Psoas muscle (tissue), 8 donors: ENCODE measurements at places on chromosomes 7 and 10. TPM values are rescaled to one million over a fixed set of nuclear protein-coding genes. Genes with fewer than 3 reads are reported as not detected.

Gene TDRD1
- total RNA-seq, result 0.26 TPM

Gene C10orf62
- total RNA-seq, result 1.1 TPM

Gene LIPK
- total RNA-seq, result not detected

Gene DYDC1
- total RNA-seq, result not detected

- H3K4me3 ChIP-seq, result no peak overlapping the region
- H3K4me1 ChIP-seq, result no peaks in the 10 kb centered on the region
- H3K27ac ChIP-seq, result no peak overlapping the region
- no peaks in the 10 kb centered on the region for H3K36me3 ChIP-seq
- DNase-seq, result no peak
- H3K27me3 ChIP-seq, result no peaks in the 10 kb centered on the region
These were observed 154.4 kb upstream of the SH2B2 start for GRCh38 chr7:102132209-102132752.

- H3K4me3 ChIP-seq, result no peak overlapping the region
- no peak overlapping the region for H3K27ac ChIP-seq
- H3K36me3 ChIP-seq, result no peaks in the 10 kb centered on the region
- peak; percentile 60 for DNase-seq
These were observed 15.6 kb downstream of the SHH start for GRCh38 chr7:155796381-155797261.

GRCh38 chr7:18494821-18495408 lies 634 bp upstream of the HDAC9 start:
- no peaks in the 10 kb centered on the region for H3K36me3 ChIP-seq
- peak overlapping the region; percentile 69 for H3K4me3 ChIP-seq
- peaks cover 23% of the 10 kb centered on the region for H3K4me1 ChIP-seq
- no peak for DNase-seq

DNA sequence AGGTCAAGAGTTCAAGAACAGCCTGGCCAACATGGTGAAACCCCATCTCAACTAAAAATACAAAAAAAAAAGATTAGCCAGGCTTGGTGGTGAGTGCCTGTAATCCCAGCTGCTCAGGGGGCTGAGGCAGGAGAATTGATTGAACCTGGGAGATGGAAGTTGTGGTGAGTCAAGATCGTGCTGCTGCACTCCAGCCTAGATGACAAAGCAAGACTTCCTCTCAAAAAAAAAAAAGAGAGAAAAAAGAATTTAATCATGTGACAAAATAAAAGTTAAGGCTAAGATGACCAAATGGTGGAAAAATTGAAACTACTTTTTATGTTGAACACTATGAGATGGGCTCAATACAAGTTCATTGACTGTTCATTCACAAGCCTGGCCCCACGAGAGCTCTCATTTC lies 141.1 kb upstream of the WDR11 start:
- H3K4me1 ChIP-seq, result no peaks in the 10 kb centered on the region
- H3K27ac ChIP-seq, result no peak overlapping the region
- no peak for DNase-seq
- H3K27me3 ChIP-seq, result no peaks in the 10 kb centered on the region
- H3K36me3 ChIP-seq, result no peaks in the 10 kb centered on the region
- H3K4me3 ChIP-seq, result no peak overlapping the region

DNA sequence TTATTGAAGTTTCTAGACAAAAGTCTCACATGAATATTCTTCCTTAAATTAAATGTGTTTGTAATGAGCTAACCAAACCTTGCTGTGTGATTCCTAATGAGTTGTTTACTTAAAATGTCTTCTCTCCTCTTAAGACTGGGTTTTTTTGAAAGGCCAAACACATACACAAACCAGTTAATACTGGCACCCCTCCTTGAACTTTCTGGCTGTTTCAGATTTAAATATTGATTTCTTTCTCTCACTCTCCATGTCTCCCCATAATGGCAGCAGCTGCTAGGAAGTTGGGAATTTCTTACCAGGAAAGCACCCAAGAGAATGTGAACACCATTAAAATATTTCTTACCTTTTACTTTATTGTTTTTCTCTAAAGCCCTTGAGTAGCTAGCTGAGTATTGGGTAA lies 11.4 kb upstream of the PTN start:
- H3K4me1 ChIP-seq, result no peaks in the 10 kb centered on the region
- H3K27ac ChIP-seq, result no peak overlapping the region
- H3K4me3 ChIP-seq, result no peak overlapping the region
- no peak for DNase-seq
- no peaks in the 10 kb centered on the region for H3K27me3 ChIP-seq

DNA sequence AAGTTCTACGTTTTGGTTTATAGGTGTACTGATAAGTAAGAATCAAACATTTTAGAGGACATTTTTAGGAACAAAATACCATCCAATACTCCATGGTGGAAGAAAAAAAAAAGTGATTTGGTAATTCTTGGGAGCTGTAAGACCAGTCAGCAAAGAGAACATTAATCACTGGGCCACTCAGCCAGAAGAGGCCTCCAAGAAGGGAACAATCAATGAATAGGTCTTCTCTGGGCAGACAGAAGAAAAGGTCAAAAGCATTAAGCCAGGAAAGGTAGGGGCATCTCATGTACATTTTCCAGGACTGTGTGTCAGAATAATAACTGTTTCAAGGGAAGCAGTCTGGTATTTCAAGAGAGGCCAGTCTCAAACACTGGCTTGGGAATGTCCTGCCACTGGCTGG lies 190.4 kb upstream of the AGK start:
- H3K4me3 ChIP-seq, result no peak overlapping the region
- H3K27me3 ChIP-seq, result no peaks in the 10 kb centered on the region
- H3K36me3 ChIP-seq, result no peaks in the 10 kb centered on the region
- peaks cover 11% of the 10 kb centered on the region for H3K4me1 ChIP-seq
- no peak overlapping the region for H3K27ac ChIP-seq

DNA sequence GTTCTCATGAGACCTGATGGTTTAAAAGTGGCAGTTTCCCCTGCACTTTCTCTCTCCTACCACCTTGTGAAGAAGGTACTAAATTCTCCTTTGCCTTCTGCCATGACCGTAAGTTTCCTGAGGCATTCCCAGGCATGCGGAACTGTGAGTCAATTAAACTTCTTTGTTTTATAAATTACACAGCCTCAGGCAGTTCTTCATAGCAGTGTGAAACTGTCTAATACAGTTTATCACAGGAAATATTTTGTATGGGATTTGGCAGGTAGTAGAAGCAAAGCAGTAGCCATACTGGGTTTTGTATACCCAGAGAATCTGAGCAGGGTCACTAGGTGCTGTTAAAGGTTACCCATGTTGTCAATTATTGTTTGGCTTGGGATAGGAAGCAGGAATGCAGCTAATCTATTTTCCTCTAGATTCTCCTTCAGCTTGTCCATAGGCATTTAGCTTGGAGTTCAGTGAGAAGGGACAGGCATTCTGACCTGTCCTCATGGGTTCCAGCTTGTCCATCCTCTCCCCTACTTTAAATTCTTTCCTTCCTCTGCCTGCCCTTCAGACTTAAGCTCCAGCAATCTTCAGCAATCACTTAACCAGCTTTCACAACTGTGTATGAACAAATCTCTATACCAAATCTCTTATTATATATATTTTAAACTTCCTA lies 186.7 kb downstream of the PCLO start:
- no peaks in the 10 kb centered on the region for H3K36me3 ChIP-seq
- no peaks in the 10 kb centered on the region for H3K27me3 ChIP-seq
- no peak overlapping the region for H3K4me3 ChIP-seq
- no peak for DNase-seq
- no peak overlapping the region for H3K27ac ChIP-seq

DNA sequence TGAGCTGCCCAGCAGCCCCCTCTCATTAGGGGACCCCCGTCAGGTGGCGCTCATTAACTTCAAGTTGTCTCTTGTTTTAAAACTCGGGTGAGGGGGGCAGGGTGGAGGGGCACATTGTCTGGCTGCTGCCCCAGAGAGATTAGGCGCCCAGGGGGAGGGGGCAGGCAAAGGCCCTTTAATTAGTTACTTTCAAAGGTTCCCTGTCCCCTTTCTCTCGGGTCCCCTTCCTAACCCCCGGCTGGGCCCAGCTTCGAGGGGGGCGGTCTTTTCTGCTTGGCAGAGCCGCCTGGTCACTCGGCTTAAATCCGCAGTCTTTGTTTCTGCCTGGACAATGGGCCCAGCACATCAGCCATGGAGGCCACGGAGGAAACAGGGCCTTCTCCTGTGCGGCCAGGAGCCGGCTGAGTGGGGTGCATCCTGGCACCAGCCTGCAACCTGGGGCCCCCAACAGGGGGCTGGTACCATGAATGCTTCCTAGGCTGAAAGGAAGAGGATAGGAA lies 38.9 kb upstream of the SLF2 start:
- H3K36me3 ChIP-seq, result no peaks in the 10 kb centered on the region
- no peak overlapping the region for H3K4me3 ChIP-seq
- H3K27me3 ChIP-seq, result peaks cover 28% of the 10 kb centered on the region
- no peaks in the 10 kb centered on the region for H3K4me1 ChIP-seq
- no peak overlapping the region for H3K27ac ChIP-seq
- DNase-seq, result no peak

- H3K36me3 ChIP-seq, result no peaks in the 10 kb centered on the region
- no peaks in the 10 kb centered on the region for H3K4me1 ChIP-seq
- DNase-seq, result no peak
- no peak overlapping the region for H3K27ac ChIP-seq
- no peaks in the 10 kb centered on the region for H3K27me3 ChIP-seq
These were observed 15.8 kb downstream of the ADAP1 start for GRCh38 chr7:938546-939185.

DNA sequence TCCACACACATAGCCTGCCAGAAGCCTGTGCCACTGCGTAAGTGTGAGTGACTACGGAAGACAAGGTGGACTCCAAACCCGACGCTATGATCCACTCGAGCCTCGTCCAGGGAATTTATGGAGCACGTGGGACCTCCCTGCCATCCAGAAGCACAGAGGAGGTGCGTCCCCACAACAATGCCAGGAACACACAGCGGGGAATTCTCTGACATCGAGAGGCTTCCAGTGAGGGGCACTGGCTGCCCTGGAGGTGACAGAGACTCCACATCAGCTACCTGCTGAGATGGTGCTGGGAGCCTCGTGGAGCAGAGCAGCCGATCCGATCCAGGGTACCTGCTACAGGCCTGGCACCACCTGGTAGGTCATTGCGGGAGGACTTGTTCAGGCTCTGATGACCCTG lies 72.2 kb upstream of the INSIG1 start:
- H3K27ac ChIP-seq, result no peak overlapping the region
- H3K4me3 ChIP-seq, result no peak overlapping the region
- DNase-seq, result no peak
- H3K4me1 ChIP-seq, result peaks cover 16% of the 10 kb centered on the region
- peaks cover 2% of the 10 kb centered on the region for H3K27me3 ChIP-seq
- H3K36me3 ChIP-seq, result no peaks in the 10 kb centered on the region

GRCh38 chr7:80187279-80187678 lies 52.6 kb downstream of the GNAI1 start:
- DNase-seq, result no peak
- no peak overlapping the region for H3K27ac ChIP-seq
- H3K27me3 ChIP-seq, result no peaks in the 10 kb centered on the region
- no peak overlapping the region for H3K4me3 ChIP-seq
- no peaks in the 10 kb centered on the region for H3K36me3 ChIP-seq
- no peaks in the 10 kb centered on the region for H3K4me1 ChIP-seq

DNA sequence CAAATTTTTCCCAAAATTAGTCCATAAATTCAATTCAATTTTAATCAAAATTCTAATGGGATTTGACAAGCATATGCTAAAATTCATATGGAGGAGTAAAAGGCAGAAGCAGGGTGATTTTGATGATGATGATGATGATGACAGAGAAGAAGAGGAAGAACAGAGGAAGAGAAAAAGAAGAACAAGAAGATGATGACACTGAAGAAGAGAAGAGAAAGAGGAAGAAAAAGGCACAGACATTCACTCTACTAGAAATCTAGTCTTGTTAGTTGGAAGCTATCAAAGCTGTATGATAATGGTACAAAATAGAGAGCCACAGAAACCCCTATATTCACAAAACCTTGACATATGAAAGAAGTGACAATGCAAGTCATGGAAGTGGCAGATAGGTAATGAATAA lies 157.9 kb downstream of the ELMO1 start:
- no peak overlapping the region for H3K4me3 ChIP-seq
- H3K27me3 ChIP-seq, result no peaks in the 10 kb centered on the region
- no peak overlapping the region for H3K27ac ChIP-seq
- H3K36me3 ChIP-seq, result no peaks in the 10 kb centered on the region

GRCh38 chr10:63929831-63930467 lies 408.7 kb downstream of the REEP3 start:
- no peaks in the 10 kb centered on the region for H3K36me3 ChIP-seq
- H3K27ac ChIP-seq, result no peak overlapping the region
- no peaks in the 10 kb centered on the region for H3K27me3 ChIP-seq
- H3K4me1 ChIP-seq, result no peaks in the 10 kb centered on the region
- DNase-seq, result no peak

DNA sequence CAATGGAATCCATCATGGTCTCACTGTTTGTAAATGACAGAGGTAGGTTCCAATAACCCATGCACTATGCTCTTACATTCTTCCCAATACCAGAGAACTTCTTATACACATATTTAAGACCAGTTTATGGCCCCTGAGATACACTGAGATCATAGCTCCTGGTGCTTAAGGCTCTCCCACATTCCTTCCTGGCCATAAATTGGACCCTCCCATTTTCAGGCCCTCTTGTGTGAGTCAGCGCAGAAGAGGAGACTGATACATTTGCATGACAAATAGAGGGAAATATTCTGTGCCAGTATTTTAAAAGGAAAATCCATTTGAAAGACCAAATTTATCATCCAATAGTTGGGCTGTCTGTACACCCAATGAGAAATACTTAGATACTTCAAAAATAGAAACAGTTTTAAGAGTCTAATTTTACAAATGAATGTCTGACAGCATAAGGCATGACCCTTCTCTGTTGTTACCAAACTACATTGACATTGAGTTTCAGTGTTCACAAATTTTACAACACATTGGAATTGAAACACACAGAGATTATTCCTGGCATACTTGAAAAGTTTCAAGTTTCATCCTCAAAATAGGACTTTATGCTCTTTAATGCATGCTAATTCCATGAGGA lies 35.3 kb downstream of the SLC16A9 start:
- DNase-seq, result no peak
- H3K27me3 ChIP-seq, result no peaks in the 10 kb centered on the region
- no peaks in the 10 kb centered on the region for H3K36me3 ChIP-seq
- no peak overlapping the region for H3K27ac ChIP-seq
- peaks cover 11% of the 10 kb centered on the region for H3K4me1 ChIP-seq

DNA sequence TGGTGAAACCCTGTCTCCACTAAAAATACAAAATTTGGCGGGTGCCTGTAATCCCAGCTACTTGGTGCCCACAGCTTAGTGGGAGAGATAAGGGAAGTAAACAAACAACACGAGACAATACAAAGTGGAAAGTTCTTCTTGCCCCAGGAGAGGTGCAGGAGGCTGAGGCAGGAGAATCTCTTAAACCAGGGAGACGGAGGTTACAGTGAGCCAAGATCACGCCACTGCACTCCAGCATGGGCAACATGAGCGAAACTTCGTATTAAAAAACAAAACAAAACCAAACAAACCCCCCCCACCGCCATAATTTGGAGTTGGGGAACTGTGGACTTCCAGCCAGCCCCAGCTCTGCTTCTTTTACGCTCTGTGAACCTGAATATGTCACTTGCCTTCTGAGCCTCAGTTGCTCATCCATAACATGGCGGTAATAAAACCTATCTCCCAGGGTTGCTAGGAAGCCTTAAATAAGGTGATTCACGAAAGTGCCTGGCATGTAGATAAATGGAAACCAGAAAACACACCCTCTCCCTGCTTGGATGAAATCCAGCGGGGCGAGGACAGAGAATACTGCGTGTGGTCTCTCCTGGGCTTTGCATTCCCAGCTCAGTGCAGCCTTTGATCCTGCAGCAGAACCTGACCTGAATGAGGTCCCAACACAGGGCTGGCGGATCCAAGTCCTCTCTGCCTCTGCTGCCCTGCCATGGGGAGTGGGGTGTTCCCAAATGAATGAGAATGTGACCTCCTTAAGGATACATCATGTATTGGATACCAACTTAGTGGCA lies 10.2 kb downstream of the MLXIPL start:
- no peak overlapping the region for H3K27ac ChIP-seq
- no peaks in the 10 kb centered on the region for H3K27me3 ChIP-seq
- H3K4me3 ChIP-seq, result no peak overlapping the region
- DNase-seq, result no peak
- peaks cover 23% of the 10 kb centered on the region for H3K4me1 ChIP-seq
